Stimulated activated naive CD4-positive, alpha-beta T cell (primary cell): ENCODE measurements at places on chromosomes 7 and 10.

DNA sequence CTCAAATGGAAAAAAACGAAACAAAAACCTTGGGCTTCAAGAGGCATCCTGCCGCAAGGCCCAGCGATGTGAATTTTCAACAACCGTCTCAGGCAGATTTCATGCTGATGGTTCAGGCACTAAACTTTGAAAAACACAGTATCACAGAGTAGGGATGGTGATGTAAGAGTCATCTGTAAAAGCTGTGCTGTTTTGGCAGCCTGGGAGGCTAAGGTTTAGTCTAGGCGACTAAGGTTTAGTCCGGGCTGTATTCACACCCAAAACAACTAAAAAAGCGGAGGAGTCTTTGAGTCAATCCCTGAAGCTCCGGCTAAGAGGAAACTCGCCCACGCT, 420 bp upstream of the MINPP1 start:
- DNase-seq = no peak

DNA sequence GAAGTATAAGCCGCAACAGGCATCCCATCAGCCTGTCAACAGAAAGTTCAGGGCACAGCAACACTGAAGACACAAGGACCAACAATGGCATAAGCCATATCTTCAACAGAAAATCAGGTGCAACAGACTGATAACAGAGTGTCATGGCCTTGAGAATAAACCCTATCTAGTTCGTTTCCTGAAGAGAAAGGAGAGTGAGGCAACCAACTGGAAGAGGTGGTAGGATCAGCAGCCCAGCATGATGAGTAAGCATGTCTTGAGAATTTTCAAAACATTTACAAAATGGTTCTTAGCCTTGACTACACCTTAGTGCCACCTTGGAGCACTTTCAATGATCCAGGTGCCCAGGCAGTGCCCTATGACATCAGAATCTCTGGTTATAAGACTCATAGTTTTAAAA, 290.2 kb upstream of the SEMA3C start:
- no peak for DNase-seq

DNA sequence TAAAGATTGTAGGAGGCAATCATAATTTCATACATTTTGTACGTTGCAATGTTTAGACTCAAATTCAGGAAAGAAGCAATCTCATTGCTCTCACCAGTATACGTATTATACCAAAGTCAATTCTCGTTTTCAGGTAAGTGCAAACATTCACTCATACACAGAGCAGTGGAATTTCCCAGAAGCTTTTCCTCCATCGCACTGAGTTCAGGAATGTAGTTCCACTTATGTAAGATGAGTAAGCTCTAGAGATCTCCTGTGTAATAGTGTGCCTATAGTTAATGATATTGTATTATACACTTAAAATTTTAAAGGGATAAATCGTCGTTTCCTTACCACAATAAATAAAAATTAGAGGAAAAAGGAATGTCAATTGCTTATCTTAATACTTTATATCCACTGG, 470.8 kb upstream of the KCND2 start:
- DNase-seq = no peak

DNA sequence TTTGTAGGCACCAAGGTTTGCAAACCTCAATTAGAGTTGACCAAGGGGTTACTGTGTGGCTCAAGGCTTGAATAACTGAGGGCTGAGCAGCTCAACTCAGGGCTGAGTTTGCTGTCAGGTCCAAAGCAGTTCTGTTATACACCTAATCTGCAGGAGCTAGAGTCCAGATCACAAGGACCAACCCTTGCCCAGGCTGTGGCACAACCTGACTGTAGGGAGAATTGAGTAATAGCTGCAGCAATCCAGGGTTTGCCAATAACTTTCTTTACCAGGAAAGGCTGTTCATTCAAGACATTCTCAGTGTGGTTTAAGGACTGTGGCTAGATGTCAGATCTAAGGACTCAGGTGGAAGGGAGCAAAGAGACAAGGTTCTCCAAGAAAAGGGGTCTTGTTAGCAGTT, 115.6 kb upstream of the IMMP2L start:
- no peak for DNase-seq

- DNase-seq = no peak
These were observed 143.3 kb upstream of the KAT6B start for GRCh38 chr10:74683067-74683466.

- DNase-seq = no peak
These were observed 1018.0 kb upstream of the CELF2 start for GRCh38 chr10:9999627-10000026.

DNA sequence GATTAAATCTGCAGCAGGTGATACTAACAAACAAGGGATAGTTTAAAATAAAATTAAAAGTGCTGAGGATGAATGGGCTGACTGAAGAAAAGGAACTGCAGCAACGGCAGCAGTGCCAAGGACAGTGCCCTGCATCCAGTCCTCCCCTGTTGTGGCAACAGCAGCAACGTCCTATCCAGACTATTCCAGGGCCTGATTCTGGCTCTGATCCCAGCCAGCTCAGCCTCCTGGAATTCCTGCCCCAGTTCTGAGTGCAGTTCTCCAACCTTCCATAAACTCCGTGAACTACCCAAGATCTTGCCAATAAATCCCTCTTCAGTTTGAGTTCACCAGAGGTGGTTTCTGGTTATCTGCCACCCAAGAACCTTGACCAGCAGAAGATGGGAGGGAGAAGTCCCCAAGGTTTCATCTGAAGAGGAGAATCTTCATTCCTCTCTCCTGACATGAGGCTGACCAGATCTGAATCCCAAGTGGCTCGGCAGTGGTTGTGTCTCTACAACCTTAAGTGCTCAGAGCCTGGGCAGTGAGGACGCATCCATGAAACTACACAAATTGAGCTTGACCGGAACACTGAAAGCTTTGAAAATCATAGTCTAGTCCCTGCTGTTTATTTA, 115.8 kb downstream of the SORBS1 start:
- no peak for DNase-seq

GRCh38 chr10:79285315-79286197, 61.7 kb upstream of the PPIF start:
- no peak for DNase-seq

- DNase-seq = no peak
These were observed 82.9 kb downstream of the DNAJC1 start for GRCh38 chr10:21920633-21921032.

DNA sequence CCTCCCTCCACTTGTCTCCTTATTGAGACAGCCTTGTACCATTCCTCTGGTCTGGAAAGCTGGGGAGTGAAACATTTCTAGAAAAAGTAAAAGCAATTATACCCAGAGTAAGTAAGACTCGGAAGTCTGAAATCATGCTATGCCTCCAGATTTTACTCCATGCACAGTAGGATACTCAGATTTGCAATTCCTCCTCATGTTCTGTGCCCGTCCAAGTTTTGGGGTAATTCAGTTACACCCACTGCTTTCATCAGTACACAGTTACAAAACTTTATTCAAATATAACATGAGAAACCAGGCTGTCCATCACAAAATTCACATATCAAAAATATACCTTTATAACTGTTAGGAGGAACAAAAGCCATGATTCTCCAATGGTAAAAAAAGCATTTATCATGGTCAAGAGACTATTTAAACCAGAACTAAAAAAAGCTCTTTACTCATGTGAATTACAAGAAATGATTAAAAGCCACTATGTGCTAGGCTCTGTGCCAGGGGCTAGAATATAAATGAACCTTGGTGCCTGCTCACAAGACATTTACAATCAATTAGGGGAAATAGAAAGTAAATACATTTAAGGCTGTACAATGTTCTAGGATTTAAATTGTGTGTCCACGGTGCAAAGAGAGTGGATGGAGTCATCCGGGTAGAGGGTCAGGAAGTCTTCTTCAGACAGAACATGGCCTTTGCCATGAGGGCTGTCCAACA, 320.2 kb downstream of the ELMO1 start:
- DNase-seq = no peak

DNA sequence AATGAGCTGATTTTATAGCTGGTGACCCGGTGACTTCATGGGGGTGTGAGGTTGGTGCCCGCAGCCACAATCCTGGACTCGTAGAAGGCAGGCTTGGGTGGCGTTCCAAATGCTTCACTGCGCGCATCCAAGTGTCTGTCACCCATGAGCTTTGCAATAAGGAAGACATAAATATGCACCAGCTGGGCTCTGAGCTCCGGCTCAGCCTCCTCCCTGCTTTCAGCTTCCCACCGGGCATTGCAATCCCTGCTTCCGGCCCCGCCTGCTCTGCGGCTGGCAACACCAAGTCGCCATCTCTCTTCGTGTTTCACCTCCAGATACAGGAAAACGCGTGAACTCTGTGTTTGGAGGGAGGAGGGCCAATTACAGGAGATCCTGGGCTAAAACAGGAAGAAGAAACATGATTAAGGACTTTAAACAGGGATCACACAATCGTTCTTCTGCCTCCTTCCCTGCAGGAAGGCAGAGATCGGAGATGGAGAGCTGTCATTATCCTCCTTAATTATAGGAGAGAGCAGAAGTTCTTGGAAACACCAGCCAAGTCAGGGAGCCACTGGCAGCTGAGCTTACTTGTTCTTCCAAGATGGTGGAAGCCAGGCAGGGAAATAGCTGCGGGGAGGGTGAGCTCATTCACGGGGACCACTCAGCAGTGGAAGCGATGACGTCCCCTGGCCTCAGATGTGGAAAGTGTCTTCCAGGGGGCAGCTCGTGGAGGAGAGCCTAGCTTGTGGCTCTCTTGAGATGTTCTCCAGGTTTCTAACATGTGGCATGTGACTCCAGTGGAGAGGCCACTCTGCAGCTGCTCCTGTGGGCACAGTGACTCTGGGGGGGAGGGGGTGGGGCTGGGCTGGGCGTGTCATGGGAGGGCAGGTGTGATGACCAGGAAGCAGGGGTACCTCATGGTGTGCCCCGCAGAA, 134.9 kb downstream of the CAMK1D start:
- no peak for DNase-seq

DNA sequence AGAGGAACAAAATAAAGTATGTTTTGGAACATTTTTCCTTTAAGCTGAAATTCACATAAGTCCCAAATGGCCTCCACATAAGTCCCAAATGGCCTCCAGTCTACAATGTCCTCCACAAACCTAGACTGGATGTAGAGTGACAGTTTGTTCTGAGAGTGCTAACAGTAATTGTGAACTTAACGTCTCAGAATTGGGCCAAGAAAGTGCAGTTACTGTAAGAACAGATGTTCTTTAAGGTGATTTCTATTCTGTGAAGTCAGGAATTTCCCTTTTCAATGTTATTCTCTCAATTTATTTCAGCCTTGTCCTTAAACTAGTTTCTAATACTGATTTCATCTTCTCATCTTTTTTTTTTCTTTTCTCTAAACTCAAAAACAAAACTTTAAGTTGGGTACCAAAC, 188.7 kb upstream of the SEMA3E start:
- no peak for DNase-seq

- DNase-seq = no peak
These were observed 1003.9 kb downstream of the SORCS3 start for GRCh38 chr10:105644978-105645377.

DNA sequence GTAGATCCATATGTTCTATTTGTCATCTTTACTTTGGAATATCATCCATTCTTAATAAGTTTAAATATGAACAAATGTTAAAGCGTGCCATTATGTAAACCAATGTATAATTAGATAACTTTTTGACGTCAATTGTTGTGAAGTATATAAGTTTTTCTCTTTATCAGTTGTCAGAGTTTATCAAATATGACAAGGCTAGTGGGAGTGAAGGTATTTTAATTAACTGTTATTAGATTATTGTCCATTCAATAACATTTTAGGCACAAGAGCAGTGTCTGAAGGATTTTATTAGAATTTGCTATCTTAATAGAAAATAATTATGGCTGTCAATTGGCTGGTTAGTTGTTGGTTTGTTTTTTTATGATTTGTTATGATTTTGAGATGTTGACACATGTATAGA, 280.6 kb downstream of the CDK14 start:
- DNase-seq = no peak

DNA sequence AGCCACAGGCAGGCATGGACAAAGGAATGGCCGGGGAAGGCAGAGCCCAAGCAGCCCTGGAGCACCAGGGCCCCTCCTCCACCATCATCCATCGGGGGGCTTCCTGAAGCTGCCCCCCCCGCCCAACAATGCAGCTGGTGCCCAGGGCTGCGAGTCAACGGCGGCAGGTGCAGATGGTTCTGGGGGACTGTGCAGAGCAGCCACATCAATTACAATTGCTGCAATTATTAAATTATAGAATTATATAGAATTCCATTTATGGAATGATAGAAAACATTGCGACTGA, 28.3 kb downstream of the EBF3 start:
- DNase-seq = no peak

GRCh38 chr10:124340033-124340760, 78.5 kb downstream of the OAT start:
- no peak for DNase-seq

DNA sequence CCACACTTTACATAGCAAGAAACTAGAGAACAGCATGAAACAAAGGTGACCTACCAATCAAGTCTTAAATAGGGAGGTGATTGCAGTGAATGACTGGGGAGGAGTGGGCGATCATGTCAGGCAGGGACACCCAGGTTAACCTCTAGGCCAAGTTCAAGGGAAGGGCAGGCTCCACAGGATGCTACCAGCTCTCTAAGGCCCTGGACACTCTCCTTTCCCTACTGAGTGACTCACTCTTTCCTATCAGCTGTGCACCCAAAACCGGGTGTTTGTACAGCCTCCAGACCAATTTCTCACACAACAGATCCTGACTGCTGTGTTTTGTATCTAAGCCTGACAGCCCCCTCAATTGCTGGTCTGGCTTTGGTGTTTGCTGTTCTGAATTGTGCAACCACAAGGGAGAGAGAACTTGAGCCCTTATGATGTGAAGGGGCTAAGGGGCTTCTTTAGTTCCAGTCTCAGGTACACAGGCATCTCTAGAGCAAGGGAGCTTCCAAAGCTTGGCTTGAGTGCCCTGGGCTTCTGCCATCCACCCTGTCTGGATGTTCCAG, 107.8 kb downstream of the TBXAS1 start:
- no peak for DNase-seq

GRCh38 chr10:51960494-51960895, 261.1 kb upstream of the CSTF2T start:
- DNase-seq = no peak

- DNase-seq = no peak
These were observed at the start of gene MYO3A for GRCh38 chr10:25933653-25934608. MYO3A (plus strand) TSS chr10:25934229; CDS start chr10:25952111, 17,882 bp downstream.

- DNase-seq = no peak
These were observed 30.4 kb downstream of the VWC2 start for GRCh38 chr7:49803812-49804211.

GRCh38 chr7:99731638-99732374, 3.2 kb downstream of the CYP3A7 start:
- no peak for DNase-seq

DNA sequence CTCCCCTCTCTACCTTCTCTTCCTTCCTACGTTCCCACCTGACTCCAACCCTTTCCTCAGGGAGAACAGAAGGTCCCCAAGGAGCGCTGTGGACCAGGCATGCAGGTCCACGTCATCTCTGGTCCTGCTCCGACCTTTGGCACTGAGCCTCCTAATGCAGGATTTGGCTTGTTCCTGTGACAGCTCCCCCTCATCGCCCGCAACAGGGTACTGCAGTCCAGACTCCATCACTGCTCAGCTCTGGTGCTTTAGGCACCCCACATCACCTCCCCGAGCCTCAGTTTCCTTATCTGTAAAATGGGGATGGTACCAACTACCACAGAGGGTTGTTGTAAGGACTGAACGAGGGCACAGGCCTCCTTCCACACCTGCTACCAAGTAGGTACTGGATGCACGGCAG, 54.6 kb downstream of the FHIP2A start:
- DNase-seq = no peak

GRCh38 chr7:101985057-101985902, 167.9 kb downstream of the CUX1 start:
- DNase-seq = no peak

- no peak for DNase-seq
These were observed 85.3 kb upstream of the RET start for GRCh38 chr10:42991442-42992098.
